IgD-negative memory B cell (primary cell): ENCODE measurements at places on chromosomes 2 and 18. TPM values are rescaled to one million over a fixed set of nuclear protein-coding genes. Genes with fewer than 3 reads are reported as not detected.

ADD2 gene
- 17.3 TPM for polyA plus RNA-seq

LAMA1 gene
- polyA plus RNA-seq = not detected

LOXL3 gene
- 0.74 TPM for polyA plus RNA-seq

ONECUT2 gene
- polyA plus RNA-seq = not detected

USP14 gene
- 28.8 TPM for polyA plus RNA-seq

DCDC2C gene
- polyA plus RNA-seq = not detected
